NK-92 treated with Interleukin-12 subunit alpha and Interleukin-12 subunit beta, amount 100 ng/mL, for 24 hours (cell line): ENCODE measurements at places on chromosomes 4 and X.
A peak's percentile ranks its signal among the peaks of the same experiment; 100 is the strongest.

DNA sequence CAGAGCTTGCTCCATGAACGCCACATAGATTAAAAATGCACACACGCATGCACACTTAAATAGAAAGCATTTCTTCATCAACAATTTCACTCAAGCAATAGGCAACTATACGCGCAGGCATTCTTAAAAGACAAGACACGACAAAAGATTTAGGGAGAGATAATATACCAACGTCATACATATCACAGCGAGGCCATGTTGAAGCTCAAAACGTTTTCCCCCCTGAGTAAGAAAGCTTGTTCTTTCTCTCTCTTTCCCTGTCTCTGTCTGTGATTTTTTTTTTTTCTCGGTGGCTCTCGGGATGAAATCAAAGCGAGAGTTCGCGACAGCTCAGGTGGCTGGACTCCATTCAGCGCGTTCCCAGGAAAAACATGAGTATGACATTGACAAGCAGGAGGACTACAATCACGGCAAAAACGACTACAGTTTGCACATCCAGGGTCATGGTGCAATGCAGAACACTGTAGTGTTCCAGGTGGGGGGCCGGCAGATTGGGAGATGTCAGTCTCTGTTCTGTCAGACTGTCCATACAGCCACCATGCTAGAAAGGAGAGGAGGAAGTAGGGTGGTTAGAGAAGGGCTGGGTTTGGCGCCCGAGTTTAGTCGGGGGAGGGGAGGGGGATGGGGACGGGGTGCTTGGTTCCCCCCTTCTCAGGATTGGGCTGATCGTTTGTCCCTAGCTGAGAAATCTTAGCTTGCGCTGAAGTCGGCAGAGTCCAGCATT, 30.7 kb downstream of the ARHGEF9 start:
- DNase-seq: peak; percentile 10

DNA sequence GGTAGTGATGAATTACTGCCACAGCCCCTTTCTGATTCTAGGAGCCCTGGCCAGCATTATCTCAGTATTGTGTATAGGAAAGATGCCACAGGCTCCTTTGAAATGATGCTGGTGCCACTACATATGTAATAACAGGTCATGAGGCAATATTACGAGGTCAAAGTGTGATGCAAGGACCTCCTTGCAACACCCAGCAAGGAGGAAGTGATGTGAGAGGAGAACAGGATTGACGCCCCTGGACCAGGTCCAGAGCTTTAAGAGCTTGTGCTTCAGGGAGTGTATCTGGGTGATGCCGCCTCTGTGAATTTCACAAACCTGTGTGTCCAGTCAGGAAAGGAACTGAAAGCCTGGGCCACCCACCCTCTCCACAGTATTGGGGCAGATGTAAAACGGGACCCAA, 261.8 kb downstream of the MID1IP1 start:
- DNase-seq: no peak

DNA sequence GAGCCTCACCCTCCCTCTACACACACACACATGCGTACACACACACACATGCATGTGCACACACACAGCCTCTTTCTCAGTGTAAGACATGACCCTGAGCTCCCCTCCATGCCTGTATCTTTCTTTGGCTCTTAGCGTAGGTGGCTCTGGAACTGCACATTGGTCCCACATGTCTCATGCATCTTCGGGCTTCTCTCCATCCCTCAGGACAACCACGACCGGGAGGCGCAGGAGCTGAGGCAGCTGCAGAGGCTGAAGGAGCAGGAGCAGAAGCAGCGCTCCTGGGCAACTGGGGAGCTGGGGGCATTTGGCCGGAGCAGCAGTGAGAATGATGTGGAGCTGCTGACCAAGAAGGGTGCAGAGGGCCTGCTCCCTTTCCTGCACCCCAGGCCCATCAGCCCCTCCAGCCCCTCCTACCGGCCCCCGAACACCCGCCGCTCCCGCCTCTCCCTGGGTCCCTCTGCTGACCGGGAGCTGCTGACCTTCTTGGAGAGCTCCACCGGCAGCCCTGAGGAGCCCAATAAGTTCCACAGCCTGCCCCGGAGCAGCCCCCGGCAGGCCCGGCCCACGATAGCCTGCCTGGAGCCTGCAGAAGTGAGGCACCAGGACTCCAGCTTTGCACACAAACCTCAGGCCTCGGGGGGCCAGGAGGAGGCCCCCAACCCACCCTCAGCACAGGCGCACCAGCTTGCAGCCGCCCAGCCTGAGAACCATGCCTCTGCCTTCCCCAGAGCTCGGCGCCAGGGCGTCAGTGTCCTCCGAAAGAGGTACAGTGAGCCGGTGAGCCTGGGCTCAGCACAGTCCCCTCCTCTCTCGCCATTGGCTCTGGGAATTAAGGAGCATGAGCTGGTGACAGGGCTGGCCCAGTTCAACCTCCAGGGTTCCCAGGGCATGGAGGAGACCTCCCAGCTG, 38.6 kb downstream of the FHDC1 start:
- DNase-seq: no peak

GRCh38 chr4:21571100-21571499, 377.5 kb downstream of the KCNIP4 start:
- no peak for DNase-seq

GRCh38 chr4:121308328-121308663, 72.5 kb downstream of the QRFPR start:
- no peak for DNase-seq

DNA sequence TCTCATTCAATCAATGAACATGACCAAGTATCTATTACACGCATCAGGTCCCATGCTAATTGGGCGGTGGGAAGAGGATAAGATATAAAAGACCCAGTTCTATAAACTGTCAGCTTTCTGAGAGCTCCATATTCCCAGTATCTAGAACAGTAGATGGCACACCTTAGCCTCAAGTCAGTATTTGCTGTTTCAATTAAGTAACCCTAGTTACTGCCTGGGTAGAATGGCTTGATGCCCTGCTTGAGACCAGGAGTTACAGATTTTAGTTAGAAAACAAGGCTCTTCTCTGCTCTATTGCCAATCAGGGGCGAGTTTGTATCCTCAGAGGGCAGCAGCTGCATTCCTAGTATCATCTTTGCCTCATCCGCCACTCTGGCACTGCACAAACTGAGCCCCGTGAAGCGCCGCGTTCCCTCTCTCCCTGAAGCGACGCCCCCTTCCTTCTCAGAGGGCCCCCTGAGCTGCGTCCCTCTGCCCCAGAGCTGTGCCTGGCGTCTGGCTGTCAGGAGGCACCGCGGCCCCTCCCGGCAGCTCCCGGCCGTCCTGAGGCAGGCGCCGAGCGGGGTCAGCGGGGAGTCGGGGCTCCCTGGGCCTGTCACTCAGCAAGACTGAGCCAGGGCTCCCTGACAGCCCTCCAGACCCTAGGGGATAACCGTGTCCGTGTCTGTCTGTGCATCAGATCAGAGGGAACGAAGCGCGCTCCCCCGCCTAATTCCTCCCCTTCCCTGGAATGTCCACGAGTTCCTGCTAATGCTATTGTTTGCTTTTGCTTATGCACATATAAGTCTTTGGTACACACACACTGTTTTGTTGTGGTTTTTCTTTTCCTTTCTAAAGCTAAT, 212.4 kb upstream of the TTC29 start:
- DNase-seq: no peak

- no peak for DNase-seq
These were observed 1609.2 kb downstream of the STIM2 start for GRCh38 chr4:28469886-28470285.

DNA sequence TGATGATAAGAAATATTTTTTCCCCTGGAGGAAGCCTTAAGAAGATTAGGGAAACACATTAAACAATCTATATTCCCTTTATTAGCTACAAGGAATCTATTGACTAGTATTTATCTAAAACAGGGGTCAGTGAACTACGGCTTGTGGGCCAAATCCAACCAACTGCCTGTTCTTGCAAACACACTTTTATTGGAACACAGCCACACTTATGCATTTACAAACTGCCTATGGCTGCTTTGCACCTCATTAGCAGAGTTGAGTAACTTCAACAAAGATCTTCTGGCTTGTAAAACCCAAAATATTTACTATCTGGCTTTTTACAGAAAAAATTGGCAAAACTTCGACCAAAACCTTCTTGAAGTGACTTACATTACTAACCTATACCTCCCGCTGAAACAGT, 733.9 kb upstream of the FTHL17 start:
- DNase-seq: no peak

DNA sequence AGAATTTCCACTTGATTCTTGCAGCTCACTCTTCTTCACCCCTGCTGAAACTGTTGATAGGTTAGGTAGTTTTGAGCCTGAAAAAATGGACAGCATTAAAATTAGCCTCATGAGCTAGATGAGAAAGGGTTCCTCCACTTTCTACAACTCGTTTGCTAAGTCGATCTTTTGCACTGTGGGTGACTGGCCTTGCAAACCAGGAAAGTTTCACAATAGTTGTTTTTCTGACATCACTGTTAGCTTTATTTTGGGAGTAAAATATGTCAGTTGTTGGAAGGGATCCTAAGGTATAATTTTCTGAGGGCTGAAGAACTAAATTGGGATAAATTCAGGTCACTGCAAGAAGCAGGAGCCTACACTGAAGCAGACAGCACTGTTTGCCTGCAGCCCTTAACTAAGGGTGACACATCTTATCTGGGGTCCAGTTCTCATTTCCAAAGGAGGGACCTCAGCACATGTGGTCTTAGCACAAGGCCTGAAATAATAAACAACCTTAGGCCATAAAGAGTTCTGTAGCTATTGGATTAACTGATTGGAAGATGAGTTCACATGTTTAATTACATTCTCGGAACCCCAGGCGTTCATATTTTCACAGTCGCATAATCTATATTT, 29.1 kb downstream of the ANAPC4 start:
- DNase-seq: no peak

- DNase-seq: no peak
These were observed 12.7 kb downstream of the GUCY1A1 start for GRCh38 chr4:155679343-155679742.
